ENCODE measurements at places on chromosomes 7 and 10.

GRCh38 chr10:13674645-13675588 is 88.2 kb downstream of the PRPF18 start:
- DNase-seq: no peak

- no peak for DNase-seq
These were observed 21.8 kb downstream of the STN1 start for GRCh38 chr10:103896225-103896624.

DNA sequence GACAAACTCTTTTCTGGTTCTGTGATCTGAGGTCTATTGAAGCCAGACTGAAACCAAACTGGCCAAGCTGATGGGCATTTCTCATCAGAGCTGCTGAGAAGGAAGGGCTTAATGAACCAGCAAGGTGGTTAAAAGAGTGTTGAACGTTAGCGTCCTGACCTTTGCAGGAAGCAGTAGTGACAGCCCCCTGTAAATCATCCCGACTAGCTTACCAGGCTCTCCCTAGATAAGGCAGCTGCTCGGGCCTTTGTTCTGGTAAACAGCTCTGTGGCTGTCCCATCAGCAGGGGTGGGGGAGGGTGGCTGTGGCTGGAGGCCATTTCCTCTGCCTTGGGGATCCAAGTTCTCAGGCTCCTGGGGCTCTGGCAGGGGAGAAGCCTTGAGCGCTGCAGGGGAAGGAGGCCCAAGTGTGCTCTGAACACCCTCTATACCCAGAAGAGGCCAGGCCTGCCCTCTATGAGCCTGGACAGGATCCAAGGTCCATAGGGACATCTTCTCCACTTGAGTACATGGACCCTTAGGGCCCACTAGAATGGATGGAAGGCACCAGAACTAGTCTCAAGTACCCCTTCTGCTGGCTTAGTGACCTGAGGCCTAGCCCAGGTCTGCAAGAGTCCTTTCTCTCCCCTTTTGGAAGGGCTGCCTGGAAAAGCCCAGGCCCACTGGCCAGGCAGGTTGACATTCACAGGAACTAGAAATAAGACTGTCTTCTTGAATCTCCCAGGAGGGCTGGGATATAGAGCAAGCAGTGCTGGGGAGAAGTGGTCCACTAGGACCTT is 134.6 kb downstream of the ARHGAP22 start:
- no peak for DNase-seq

DNA sequence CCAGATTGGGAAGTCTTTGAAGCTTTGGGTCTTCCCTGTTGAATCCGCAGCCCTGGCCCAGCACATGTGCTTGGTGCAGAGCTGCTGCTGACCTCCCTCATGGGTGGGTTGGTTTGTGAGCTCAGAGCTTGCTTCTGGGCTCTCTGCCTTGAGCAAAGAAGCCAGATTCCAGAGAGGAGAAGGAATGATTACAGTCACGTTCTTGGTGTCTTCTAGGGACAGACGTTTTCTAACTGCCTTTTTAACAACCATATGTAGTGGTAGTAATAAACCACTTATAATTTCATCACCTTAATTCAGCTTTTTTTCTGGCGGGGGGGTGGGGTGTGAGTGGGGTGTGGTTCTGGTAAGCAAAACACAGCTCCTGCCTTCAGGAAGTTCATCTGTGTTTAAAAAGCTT is 39.5 kb downstream of the LRMDA start:
- DNase-seq: no peak

DNA sequence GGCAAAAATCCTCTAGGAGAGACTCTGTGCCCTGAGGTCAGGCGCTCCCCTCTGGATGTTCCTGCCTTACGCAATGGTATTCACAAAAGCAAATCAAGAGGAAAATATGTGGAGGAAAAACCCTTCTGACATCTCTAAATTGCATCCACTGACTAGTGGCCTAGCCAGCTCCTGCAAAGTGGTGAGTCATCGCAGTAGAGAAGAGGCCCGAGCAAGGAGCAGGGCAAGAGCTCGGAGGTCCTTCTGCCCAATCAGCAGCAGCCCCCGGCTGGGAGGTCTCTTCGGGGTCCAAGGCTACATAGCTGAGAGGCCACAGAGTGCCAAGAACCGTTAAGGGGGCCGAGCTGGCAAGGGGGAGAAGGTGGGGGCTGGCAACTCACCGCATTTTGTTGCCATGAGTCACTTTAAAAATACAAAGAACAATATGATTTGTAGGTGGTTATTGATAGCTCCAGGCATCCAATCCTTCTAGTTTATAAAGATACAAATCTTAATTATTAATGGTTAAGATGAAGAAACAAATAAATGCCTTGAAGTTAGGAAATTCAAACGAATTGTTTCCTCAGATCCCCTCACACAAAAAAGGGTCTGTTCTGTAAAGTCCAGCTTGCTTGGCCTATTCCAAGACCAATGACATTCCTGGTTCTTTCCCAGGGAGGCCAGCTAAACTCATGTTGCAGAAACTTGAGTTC is 161.6 kb downstream of the PKD1L1 start:
- DNase-seq: no peak

DNA sequence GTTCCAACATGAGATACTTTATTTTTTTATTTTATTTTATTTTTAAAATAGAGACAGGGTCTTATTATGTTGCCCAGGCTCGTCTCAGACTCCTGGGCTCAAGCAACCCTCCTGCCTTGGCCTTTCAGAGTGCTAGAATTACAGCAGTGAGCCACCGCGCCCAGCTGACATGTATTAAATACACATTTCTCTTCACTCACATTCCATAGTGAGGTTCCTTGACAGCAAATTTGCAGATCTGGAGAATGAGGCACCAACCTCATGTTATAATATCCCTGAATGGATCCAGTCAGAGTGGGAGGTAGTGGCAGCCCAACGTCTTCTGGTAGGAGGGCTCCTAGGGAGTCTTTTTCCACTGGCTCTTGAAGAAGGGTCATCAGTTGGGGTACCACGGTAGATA is 46.1 kb downstream of the OGDH start:
- no peak for DNase-seq

GRCh38 chr10:131264110-131264788 is 47.3 kb downstream of the TCERG1L start:
- DNase-seq: no peak

GRCh38 chr7:142790056-142790455 is 19.3 kb downstream of the PRSS2 start:
- DNase-seq: no peak

- no peak for DNase-seq
These were observed 46.4 kb downstream of the TMEM168 start for GRCh38 chr7:112743811-112744210.

DNA sequence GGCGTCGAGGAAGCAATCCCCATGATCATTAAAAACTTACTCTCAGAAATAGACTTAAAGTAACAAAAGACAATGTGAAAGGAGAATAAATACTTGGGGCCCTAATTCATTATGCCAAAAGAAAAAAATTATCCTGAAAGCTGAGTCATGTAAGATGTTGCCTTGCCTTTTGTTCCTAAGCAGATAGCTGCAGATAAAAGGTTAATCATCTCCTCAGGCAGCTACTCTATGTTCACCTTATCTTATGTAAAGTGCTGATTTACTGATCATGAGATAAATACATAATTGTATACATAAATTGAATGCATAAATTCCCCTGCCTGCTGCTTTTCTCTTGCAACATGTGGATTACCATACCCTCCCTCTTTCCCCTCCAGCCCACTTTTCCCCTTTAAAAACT is 28.1 kb upstream of the CREB3L2 start:
- DNase-seq: no peak

GRCh38 chr10:59878915-59879314 is 27.4 kb downstream of the CCDC6 start:
- no peak for DNase-seq

DNA sequence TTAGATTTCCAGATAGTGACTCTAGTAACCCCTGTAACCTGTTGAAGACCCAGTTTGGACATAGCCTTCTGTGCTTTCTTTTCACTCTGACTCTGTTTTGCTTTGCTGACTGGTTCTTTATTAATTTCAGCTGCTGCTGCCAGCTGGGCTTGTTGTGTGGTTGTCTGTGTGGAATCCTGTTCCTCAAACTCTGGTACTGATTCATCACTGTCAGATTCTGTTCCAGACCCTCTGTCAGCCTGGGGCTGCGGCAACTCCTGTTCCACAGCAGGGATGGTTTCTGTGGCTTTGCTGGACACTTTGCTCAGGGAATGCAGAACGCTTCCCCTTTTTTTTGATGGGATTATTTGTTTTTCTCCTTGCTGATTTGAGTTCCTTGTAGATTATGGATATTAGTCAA is 104.9 kb downstream of the SEC23IP start:
- DNase-seq: no peak

GRCh38 chr7:153087498-153087897 is 327.9 kb downstream of the ACTR3B start:
- DNase-seq: no peak

- DNase-seq: no peak
These were observed 527.5 kb downstream of the GPAM start for GRCh38 chr10:111656066-111656465.

GRCh38 chr7:39317107-39317506 is 249.1 kb upstream of the YAE1 start:
- DNase-seq: no peak

DNA sequence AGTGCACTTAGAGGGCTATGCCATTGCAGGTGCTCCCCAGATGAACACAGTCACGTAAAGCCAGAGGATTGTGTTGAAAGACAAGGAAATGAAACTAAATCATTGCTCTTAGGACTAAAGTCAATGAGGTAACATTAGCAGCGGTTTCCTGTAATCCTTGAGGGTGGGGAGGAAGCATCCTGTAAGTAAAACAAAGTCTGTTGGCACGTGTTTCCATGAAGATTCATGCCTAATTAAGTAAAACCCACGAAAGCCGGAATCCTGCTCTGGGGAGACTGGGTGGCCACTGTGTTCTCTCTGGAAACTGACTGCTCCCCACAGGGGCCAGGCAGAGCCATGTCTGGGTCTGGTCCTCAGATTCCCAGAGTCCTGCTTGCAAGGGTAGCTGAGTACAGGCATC is 18.3 kb downstream of the STEAP1B start:
- DNase-seq: no peak

GRCh38 chr10:80509108-80509402 is 28.6 kb upstream of the SH2D4B start:
- DNase-seq: no peak

DNA sequence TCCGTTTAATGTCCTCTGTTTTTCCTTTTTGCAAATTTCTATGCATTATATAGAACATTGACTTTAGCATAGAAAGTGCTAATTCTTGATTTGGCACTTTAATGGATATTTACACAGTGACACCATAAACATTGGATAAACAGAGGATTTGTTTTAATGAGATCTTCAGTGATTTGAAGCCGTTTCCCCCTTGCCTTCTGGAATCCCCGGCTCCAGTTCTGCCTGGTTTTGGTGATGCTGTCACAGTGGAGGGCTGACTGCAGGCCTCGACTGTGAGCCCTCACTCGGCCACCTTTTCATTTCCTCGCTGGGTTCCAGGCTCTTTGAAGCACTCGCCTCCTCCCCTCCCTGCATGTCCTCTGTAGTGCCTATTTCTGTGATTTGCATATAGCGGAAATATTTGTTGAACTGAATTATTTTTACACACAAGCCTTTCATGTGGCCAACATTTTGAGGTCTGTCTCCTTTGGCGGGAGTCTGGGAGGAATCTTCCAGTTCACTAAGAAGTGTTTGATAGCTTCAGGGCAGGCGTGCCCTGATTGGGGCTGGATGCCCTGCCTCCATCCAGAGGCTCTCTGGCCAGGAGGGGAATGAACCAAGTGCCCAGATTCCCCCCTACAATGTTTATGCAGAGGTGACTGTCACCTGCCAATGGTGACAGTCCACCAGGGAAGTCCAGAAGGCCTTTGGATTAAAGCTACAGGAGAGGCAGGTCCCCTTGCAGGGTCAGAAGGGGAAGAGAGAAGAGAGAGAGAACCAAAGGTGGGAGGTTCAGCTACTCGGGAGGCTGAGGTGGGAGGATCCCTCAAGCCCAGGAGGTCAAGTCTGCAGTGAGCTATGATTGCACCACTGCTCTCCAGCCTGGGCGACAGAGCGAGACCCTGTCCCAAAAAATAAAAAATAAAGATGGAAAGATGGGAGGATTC is 67.5 kb downstream of the CUX1 start:
- DNase-seq: no peak

GRCh38 chr7:117859246-117859812 is 13.9 kb downstream of the CTTNBP2 start:
- no peak for DNase-seq

- DNase-seq: no peak
These were observed 24.4 kb downstream of the EBF3 start for GRCh38 chr10:129939416-129940275.

DNA sequence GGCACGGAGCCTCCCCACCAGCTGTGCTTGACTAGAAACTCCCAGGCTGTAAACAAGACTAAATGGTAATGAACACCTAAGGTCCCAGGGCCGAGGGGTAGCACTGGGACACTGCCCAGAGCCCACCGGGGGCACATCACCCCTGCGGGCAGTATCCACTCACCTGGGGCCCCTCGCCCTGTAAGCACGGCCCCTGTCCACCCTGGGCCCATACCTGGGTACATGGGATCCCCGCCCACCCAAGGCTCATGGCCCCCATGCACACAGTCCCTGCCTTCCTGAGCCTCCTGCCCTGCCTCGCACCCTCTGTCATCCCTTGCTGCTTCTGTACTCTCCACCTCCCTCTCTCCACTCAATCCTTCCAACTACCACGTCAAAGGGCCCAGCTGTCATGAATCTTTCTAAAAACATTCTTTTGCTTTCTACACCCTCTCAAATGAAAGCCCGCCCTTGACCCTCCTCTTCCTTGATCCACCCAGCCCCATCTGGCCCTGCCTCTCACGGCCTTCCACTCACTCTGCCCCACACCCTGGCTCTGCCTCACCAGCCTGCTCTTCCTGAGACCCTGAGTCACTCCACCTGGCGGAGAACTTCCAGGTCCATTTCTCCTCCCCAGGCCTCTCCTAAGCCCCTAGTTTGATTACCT is 173.1 kb downstream of the PARD3 start:
- DNase-seq: no peak

DNA sequence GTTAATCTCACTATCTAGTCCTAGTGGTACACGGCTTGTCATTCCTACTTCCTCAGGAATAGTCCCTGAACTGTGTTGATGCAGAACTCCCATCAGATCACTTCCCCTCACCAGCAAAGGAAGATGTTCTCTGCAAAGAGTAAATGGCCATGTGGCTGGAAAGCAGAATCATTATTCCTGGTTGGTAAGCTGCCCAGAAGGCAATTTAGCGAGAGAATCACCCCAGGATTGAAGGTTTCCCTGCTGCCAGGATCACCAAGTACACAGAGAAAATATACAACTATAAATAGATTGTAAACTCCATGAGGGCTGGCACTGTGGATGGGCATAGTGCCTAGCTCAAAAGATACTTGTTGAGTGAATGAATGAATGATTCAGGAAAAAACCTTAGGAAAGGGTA is 115.0 kb downstream of the GFRA1 start:
- no peak for DNase-seq

DNA sequence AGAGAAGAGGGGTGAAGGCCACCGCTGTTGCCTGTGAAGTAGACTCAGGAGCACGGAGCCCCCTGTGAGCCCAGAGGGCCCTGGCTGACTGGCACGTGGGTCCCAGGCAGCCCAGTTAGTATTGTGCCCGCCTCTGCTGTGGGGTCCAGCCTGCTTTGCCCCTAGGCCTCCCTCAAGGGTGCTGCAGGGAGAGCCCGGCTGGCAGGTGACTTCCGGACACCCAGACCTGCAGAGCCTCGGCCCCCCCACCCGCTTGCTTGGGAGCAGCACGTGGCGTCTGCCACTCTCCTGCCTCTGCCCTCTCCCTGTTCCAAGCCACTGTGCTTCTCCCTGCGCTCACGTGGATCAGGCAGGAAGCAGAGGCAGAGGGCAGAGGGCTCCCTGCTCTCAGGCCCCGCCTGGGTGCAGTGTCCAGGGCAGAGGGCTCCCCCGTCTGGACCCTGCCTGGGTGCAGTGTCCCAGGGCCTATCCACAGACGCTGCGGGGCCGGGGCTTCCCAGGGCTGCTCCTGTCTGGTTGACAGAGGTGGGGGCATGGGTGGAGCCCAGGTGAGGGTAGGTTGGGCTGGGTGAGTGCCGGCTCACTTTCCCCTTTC is 88.4 kb downstream of the DNAJB6 start:
- no peak for DNase-seq

Measured in stimulated activated CD4-positive, alpha-beta T cell treated with anti-CD3 and anti-CD28 coated beads, TNF-alpha, amount 100 ng/mL, for 24 hours (primary cell).